ENCODE measurements at places on chromosomes 3 and 15.

DNA sequence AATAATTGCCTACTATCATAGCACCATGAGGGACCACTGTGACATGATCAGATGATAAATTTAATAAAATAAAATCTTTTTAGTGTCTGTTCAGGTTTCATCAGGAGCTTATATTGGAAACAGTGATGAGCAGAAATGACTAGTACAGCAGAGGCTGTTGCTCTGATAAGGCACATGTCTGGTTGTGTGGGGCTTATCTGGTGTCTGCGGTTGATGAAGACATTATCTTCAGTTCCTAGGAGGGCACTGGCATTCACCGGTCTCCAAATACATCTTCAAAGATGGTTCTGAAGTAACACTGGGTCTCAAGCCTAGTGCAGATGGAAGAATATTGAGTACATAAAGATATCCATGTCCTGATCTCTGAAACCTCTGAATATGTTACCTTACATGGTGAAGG lies 125.3 kb downstream of the SUCNR1 start:
- no peak for DNase-seq

DNA sequence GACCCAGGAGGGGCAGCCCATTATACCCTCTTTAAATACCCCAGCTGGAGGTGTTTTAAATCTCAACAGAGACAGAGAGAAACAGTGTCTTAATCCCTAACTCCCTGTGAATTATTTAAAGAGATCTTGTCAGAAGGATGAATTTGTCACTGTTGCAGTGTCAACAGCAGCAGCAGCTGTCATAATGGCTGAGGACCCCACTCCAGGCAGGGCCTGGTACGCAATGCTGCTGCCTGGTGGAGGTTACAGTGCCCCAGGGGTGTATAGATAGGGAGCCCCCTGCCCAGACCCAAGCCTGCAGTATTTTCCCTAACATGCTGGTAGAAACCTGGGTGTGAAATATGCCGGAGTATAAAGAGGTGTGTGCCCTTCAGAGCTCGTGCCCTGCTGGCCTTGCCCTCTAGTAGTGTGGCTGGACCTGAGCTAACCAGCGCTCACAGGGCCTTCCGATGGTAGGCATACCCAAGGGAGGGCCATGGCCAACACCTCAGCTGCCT lies 143.0 kb downstream of the EPHB1 start:
- DNase-seq: no peak

- DNase-seq: no peak
Measured at GRCh38 chr3:53844262-53845102, 1.7 kb downstream of the CHDH start.

GRCh38 chr15:84611631-84612030 lies 10.8 kb downstream of the ZSCAN2 start:
- no peak for DNase-seq

- no peak for DNase-seq
Measured at GRCh38 chr3:116770815-116771450, 61.4 kb downstream of the TUSC7 start.

DNA sequence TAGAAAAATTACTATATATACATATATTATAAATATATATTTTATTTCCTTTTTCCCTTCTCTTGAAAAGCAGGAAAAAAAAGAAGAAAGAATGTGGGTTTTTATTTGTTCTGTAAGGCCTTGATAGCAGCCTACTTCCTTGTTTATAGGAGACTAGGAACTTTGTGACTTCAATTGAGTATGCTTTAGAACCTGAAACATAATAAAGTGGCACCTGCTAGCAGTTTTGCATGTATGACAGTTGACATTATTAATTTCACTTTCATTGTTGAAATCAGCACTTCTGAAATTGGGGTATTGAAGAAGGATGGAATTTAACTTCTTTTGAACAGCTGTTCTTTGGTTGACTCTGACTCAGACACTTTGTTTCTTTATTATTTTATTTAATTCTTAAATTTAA lies 56.9 kb downstream of the GLCE start:
- DNase-seq: no peak

GRCh38 chr3:189737071-189737470 lies 105.9 kb downstream of the TP63 start:
- DNase-seq: no peak

DNA sequence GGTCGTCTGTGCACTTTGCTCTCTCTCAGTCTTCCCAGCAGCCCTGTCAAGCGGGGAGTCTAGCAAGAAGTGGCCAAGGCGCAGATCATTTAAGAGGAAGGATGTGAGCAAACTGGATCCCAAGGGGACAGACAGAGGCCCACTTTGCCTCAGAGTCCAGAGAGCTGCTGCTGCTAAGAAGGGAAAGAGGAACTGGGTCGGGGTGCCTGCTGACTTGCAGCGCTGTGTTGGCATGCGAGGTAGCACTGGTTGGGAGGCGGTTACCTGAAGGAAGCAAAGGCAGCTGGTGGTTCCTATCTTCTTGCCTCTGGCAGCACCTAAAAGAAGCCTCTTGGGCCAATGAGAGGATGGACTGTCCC lies 28.1 kb downstream of the SMAD3 start:
- no peak for DNase-seq

GRCh38 chr3:106728315-106729098 lies 648.7 kb upstream of the CCDC54 start:
- DNase-seq: no peak

DNA sequence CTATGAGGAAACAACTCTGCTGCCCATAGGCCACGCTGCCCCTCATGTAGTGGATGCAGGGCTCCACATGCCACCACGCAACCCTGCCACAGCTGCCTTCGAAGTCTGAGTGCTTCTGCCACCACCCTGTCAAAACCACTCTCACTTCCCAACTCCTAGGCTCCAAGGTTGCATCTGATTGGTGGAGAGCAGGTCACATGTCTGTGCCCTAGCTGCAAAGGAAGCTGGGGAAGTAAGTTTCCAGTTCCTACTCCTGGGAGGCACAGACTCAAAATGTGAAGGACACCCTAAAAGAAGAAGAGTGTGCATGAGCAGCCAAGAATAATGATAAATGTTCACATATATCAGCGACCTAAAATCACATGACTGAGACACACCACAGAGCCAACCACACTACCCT lies 31.9 kb upstream of the TICRR start:
- DNase-seq: no peak

- no peak for DNase-seq
Measured at GRCh38 chr15:39134282-39134681, 446.6 kb upstream of the THBS1 start.

DNA sequence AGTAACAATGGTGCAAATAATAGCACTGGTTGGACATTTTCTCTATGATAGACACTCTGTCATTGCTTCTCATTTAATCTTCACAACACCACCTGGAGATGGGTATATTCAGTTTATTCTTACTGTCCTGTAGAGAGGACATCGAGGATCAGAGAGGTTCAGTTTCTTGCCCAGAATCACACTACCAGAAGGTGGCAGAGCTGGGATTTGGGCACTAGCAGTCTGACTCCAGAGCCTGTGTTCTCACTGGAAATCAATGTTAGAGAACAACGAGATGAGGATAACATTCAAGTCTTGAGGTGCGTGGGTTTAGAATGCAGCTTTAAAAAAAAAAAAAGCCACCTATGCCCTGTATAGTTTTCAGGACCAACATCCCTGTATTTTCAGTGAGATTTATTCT lies 127.8 kb downstream of the SYNPR start:
- DNase-seq: no peak

GRCh38 chr15:56980473-56980872 lies 62.0 kb downstream of the TCF12 start:
- no peak for DNase-seq

- DNase-seq: no peak
Measured at GRCh38 chr3:190996181-190996775, 133.8 kb upstream of the GMNC start.

Data from stimulated activated CD4-positive, alpha-beta T cell treated with anti-CD3 and anti-CD28 coated beads, TNF-alpha, amount 100 ng/mL, for 1 hour (primary cell).